ENCODE measurements at places on chromosomes 1 and 21.

GRCh38 chr1:25575191-25575590 lies 31.8 kb downstream of the LDLRAP1 start:
- no peak for DNase-seq

DNA sequence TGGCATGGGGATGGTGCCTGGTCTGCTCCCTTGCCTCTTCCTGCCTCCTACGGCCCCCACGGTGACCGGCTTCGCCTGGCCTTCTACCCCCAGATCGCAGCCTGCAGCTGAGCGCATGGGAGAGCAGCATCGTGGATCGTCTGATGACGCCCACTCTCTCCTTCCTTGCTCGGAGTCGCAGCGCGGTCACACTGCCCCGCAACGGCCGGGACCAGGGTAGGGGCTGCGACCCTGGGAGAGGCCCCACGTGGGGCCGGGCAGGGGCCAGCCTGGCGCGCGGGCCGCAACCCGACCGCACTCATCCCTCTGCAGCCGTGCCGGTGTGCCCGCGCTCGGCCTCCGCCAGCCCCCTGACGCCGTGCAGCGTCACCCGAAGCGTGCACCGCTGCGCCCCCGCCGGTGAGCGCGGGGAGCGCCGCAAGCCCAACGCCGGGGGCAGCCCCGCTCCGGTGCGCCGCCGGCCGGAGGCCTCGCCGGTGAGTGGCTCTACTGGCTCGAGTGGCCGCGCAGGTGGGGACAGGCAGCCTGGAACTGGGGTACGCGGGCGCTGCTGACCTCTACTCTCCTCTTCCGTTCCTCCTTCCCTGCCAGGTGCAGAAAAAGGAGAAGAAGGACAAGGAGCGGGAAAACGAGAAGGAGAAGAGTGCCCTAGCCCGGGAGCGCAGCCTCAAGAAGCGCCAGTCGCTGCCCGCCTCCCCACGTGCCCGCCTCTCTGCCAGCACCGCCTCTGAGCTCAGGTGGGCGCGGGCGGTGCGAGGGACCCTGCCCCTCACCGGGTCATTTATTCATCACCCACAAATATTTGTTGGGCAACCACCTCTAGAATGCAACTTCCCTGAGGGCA lies 20.4 kb downstream of the MAP7D1 start:
- no peak for DNase-seq

DNA sequence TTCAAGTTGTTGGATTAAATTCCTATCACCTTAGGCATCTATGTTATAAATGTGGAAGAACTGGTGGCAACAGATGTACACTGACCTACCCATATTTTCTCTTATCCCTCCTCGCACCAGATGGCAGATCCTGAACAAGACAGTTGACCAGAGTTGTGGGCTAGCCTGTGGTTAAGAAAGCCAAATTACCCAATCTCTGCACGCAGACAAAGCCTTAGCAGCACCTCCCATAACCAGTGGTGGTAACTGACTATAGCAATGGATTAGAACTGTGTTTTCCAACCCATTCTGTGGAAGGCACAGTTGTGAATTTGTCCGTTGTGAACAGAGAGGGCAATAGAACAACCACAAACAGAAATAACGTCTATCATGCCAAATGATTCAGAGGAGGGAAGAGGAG lies 20.6 kb downstream of the ABCB10 start:
- DNase-seq, result no peak

DNA sequence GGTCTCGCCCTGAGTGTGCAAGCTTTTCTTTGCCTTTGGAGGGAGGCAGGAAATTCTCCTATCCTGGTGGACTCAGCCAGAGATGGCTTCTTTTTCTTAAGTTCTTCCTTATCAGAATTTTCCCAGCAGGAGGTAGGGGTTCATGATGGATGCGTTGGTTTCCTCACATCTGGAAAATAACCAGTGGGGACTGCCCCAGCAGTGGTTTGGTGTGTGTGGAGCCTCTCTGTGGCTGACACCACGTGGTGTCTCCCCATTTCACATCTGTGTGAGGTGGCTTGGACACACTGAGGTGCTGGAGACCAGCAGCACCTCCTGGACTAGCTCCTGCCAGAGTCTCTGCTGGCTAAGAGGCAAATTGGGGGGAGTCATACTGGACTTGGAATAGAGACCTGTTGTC lies 32.6 kb downstream of the B3GALT5 start:
- DNase-seq, result no peak

DNA sequence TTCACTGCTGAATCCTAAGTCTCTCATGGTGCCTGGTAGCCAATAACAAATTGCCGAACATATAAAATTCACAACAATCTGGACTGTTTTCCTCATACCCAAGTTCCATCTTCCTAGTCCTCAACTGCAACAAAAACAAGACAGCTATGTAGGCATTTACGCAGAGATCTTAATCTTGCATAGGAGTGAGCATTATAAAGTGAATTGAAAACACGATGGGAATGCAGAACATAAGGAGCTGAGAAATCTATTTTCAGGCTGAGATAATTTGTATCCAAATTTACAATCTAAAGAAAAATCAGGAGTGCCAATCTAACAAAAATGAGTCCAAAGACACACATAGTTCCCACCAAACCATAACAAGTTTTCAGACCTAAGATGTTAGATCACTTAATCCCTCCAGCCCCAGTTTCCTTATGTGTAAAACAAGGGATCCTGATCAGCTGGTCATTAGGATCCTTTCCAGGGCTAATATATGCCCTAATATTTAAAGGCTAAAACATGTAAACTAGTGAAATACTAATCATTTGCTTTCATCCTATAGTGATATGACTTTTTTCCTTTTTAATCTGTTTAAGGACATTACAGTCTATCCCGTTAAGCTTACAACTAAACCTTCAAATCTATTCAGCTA lies 1.9 kb downstream of the SLC16A1 start:
- DNase-seq, result no peak

DNA sequence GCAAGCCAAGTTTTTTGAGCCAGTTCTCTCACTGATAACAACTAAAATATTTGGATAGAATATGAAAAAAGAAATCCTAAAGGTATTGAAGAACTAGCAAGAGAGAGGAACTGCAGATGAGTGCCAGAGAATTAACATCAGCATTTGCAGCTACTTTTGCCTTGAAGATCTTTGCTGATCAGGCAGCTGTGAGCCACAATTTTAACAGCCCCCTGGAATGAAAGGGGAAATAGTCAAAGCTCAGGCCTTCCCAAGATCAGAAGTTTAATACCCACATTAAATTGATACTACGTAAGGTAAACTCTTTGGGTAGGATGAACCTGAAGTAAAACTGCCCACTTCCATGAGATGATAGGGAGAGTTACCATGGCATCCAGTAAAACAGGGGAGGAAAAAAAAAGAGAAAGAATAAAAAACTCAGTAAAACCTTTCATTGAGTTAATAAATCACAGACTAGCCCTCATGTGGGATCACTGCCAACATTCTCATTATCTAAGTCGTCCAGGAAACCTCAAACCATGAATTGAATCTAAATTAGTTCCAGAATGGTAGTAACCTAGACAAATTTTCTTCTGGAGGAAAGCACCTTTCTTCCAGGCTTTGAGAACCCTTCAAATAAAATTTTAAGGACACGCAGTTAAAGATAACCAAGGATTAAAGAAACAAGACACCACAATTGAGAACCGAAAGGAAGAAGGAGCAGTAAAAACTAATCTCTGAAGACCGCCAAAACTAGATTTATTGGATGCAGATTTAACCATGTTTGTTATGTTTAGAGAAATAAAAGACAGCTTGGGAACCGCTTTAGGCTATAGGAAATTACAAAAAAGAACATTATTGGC lies 28.3 kb downstream of the SCP2 start:
- DNase-seq, result no peak
